SW480 (cell line): ENCODE measurements at places on chromosomes 5 and 9.

DNA sequence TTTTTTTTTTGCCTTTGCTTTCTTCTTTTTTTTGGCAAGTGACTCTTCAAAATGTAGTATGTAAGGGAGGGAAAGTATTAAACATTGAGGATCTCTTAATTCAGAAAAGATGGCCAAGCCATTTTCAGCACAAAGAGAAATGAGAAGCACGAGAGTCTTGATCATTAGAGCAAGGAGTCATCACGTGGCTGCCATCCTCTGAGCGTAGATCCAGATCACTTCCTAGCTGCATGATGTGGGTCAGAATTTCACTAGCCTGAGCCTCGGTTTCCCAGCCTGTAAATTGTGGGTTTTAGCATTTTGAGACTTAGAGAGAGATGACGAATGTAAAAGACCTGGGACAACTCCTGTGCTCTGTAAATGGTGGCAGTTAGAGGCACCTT, 312.9 kb downstream of the ARHGEF28 start:
- no peak for DNase-seq

DNA sequence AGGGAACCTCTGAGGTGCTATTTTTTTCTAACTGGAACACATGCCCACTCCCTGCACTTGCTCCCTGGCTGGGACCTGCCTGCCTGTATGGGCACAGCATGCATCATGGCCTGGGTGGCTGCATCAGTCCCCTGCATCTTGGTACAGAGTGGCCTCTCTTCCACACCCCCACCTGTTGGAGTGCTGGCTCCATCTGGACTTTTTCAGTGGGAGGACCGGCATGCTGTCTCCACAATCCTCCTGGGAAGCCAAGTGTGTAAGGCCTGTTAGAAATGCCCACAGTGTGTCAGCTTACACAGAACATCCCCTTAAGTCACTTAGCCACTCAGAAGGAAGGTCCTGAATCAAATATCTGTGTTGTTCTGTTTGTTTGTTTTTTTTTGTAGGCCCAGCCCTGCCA, 102.9 kb downstream of the MARCHF3 start:
- DNase-seq, result no peak

DNA sequence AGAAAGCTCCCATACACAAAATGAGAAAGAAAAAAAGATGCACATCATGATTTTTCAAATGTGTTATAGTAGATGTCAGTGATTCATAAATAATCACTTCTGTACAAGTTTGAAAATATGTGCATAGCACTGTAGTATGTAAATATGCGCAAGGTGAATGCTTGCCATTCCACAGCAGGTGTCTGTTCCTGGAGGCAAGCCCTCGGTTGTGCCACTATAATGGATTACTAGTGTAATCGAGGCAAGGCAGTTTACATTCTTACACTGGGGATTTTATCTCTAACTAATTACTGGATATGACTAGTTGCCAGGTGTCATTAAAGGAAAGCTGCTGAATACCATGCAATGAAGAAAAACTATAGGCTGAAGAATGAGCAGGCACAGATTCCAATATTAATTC, 93.6 kb downstream of the ARHGEF28 start:
- no peak for DNase-seq

GRCh38 chr9:124372038-124372437, 43.2 kb downstream of the PSMB7 start:
- no peak for DNase-seq

- no peak for DNase-seq
Observed at GRCh38 chr5:17218353-17219005, 1.0 kb downstream of the BASP1 start.

- no peak for DNase-seq
Observed at GRCh38 chr9:14170973-14171596, 142.9 kb downstream of the NFIB start.

- no peak for DNase-seq
Observed at GRCh38 chr5:98042961-98043360, 730.5 kb upstream of the RGMB start.

GRCh38 chr5:37786862-37787519, 52.9 kb downstream of the GDNF start:
- no peak for DNase-seq
